ENCODE measurements at places on chromosomes 2 and 18.

- no peak for DNase-seq
Measured at GRCh38 chr2:151083856-151084795, 177.5 kb downstream of the RBM43 start.

- DNase-seq = no peak
Measured at GRCh38 chr18:285817-286216, 18.0 kb upstream of the THOC1 start.

DNA sequence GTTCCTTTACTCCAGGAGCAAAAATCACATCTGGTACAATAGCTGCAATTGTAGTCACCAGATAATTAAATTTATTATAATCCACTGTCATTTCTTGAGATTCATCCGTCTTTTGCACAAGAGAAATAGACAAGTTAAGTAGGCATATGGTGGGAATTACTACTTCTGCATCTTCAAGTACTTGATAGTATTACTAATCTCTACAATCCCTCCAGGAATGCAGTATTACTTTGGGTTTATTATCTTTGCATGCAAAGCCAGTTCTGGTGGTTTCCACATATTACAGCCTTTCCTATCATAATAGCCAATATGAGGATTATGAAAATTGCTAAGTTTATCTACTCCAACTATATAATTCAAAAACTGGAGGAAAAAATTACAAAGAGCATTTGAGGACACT is 254.1 kb downstream of the IKZF2 start:
- no peak for DNase-seq

DNA sequence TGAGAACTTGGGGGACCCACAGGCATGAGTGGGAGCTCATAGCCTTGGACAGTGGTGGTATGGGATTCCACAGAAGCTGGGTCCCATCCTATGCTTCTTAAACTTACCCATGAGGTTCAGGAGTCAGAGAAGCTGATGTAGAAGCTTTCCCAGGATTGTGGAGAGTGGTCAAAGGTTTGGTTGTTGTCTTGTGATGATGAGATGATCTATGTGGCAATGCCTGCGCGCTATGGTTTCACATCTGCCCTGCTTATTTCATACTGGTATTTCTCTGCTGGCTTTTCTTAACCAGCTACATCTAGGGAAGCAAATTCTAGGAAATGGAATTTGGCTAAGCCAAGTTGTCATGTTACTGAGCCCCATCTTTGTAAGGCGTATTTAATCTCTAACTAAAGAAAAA is 168.6 kb downstream of the ZNF407 start:
- no peak for DNase-seq

DNA sequence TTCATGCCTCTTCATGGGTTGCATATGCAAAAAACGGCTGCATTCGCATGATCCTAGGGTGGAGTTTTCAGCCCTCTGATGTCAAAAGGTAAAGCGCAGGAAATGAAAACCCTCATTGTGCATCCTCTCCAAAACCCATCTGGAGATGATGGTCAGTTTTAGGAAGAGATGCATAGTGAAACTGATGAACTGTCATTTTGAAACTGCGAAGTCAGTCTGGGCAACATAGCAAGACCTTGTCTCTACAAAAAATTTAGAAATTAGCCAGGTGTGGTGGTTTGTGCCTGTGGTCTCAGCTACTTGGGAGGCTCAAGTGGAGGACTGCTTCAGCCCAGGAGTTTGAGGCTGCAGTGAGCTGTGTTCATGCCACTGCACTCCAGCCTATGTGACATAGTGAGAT is 2.5 kb upstream of the TTLL4 start:
- DNase-seq = no peak

DNA sequence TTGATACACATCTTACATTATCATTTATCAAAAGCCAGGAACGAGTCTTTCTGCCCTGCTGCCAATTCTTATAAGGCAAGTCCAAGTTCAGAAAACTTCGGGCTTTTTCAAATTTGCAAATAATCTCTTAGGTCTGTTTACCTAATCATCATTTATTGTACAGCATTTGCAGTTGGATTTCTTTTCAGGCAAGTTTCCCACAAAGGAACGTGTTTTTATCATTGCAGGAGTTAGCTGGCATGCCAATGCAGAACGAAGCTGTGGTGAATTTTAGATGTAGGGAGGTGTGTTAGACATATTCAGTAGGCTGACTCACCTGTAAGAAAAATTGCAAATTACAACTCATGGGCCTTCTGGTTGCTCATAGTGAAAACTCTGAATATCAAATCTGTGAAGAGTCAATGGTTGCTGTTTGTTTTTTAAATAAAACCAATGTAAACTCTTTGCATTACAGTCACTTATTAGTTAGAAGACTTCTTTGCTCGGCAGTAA is 209.6 kb downstream of the SRBD1 start:
- DNase-seq = no peak

GRCh38 chr2:61288070-61288841 is 126.3 kb downstream of the C2orf74 start:
- no peak for DNase-seq

GRCh38 chr2:96949701-96950350 is 36.6 kb downstream of the FAM178B start:
- no peak for DNase-seq

DNA sequence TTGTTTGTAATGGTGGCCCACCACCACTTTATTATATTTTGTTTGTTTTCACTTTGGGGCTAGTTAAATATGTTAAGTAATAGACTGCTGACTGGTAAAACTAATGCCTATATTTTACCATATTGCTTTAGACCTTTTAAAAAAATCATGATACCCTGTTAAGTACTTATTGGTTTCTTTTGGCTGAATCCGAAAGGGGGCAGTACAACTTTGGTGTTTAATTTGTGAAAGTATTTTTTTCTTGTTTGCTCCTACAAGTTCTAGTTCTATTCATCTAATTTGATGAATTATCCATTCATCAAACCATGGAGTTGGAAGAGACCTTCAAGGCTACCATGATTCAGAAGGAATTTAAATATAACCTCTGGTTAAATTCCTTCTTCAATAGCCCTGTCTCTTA is 147.0 kb downstream of the MBD5 start:
- DNase-seq = no peak

GRCh38 chr2:127149384-127149783 is 42.4 kb upstream of the BIN1 start:
- no peak for DNase-seq

DNA sequence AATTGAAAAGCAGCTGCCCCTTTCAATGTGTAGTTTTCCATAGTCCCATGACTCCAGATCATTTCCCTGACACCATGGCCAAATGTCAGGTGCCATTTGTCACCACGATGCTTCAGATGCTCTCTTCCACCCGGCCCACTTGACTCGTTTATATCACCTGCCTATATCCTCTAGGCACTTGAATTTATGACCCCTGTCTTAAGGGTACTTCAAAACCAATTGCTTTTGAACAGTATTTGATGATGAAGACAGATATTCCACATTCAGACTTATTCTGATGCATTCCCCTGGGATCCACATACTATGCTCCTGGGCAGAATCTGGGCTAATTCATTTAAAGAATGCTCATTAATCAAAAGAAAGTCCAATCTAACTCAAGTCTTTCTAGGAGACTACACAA is 16.9 kb upstream of the RHBDD1 start:
- no peak for DNase-seq

GRCh38 chr18:25399554-25399953 is 47.6 kb upstream of the ZNF521 start:
- no peak for DNase-seq

DNA sequence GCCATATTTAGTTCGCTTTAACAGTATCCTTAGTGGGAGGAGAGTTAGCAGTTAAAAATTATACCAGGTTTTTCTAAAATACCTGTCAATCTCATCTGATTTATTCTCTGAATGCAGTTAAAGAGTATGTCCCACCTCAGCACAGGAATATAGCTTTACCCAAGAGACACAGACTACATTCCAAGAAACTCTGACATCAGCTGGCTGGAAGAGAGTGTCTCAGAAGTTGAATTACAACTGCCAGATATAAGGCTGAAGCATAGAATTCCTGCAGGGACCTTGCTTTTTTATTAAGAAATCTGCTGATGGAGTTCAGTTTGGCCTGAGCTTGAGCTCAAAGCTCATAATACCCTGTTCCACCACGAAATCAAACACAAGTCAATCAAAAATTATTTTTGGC is 25.4 kb upstream of the CNTNAP5 start:
- no peak for DNase-seq

GRCh38 chr2:14806613-14807012 is 174.1 kb downstream of the LRATD1 start:
- no peak for DNase-seq

DNA sequence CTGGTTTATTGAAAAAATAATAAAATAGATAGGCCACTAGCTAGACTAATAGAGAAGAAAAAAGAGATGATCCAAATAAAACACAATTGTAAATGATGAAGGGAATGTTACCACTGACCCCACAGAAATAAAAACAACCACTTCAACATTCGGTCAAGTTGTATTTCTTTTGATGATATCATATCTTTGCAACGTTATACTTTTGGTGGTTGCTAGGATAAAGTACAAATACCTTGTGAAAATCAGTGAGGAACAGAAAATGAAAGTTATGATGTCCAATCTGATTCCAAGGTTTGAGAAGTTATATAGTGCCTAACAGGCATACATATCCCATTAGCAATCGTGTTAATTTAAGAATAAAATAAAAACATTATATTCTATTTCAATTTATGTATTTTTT is 6.6 kb upstream of the ASNSD1 start:
- DNase-seq = no peak

GRCh38 chr2:27421660-27422250 is 6.7 kb upstream of the NRBP1 start:
- no peak for DNase-seq

DNA sequence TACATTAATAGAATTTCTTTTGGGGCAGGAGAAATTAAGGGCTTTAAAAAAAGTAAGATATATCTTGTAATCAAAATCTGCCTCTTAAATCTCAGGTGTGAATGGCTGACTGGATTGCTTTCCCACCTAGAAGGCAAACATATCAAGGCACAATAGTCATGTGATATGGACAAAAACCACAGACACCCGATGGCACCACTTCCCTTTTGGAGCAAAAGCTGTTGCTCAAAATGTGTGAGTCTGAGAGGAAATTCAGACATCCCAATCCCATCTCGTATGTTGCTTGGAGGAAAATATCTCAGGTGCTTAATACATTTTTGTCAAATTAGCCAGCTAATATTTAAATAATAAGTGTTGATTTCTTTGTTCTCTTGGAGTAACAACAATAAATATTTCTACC is 120.7 kb downstream of the KCNF1 start:
- DNase-seq = no peak

DNA sequence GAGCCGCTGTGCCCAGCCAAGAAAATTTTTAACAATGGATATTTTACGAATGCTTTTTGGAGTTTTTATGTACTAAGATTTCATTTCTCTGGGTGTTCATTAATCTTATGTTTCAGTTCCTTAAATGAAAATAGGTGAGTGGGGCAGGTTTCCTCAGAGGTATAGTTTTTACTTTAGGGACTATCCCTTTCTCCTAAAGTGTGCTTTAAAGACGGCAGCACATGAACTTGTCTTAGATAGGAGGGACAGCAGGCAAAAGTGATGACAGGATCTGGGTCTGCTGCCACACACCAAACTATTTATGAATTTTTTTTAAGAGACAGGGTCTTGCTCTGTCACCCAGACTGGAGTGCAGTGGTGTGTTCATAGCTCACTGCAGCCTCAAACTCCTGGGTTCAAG is 8.0 kb upstream of the REL start:
- no peak for DNase-seq

DNA sequence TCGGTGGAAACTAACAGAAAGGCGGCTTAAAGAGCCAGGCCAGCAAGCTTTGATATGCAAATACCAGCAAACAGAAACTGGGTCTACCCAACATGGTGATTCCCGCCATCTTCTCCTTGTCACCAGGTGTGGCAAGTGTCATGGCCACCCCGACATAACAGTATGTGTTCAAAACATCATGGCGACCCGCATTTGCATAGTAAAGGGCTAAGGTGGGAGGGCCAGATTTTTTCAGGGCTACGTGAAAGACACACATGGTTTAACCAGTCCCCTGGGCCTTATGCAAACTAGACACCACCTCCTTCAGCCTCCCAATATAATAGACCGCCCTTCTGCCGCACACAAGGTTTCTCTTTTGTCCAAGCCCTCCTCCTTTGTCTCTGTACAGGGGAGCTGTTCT is 260.4 kb downstream of the METTL4 start:
- DNase-seq = no peak

- no peak for DNase-seq
Measured at GRCh38 chr2:103792042-103792441, 1030.2 kb downstream of the TMEM182 start.

DNA sequence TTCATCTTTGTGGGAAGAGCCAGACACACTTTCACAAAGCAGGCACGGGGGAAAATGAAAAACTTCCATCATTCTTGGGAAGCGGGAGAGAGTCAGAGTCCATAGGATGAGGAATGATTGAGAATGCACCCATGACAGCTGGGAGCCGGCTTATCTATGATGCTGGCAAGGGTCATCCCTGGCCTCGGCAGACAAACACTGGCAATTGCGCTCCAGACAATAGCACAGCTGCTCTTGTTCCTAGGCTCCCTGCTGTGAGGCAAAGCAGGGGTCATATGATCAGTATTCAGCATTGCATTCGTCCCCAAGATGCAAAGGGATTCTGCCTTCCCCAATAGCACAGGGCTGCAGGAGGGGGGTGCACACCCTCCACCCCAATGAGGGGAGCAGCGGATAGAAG is 33.0 kb downstream of the CYRIA start:
- no peak for DNase-seq

GRCh38 chr2:7019191-7019590 is 102.0 kb downstream of the RNF144A start:
- DNase-seq = no peak

DNA sequence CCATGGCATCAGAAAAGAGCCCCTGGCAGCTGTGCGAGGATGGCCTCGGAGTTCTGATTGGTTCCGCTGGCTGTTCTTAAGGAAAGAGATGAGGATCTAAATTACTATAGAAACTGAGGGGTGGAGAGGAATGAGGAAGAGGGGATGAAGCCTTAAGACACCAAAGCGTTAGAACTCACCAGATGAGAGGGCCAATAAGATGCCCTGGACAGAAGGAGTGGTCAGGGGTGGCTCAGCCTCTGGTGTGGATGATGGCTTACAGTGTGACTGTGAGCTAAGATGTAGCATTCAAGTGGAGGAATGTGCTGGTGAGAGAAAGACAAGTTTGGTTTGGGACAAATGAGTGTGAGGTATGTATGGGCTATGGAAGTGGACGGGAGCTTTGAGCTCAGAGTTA is 97.8 kb downstream of the ZFP36L2 start:
- DNase-seq = no peak

- DNase-seq = no peak
Measured at GRCh38 chr18:78704971-78705461, 274.6 kb upstream of the SALL3 start.

DNA sequence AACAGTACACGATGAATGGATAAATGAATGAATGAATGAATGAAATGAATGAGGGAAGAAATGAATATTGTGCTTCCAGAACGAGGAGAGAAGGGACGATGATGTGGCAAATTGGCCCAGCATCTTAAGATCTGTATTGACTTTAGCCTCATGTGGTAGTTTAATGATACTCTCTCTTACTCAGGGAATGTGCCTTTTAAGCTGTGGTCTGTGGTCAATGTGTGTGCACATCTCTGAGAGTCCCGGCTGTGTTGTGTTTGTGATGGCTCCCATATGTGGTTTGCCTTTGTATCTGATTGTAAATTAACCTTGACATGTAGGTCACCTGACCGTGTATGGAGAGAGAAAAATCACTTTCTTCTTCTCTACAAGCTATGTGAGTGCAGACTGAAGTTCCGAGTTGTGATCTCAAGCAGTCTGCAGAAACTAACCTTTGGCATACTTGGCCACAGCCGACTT is 91.2 kb downstream of the NEDD4L start:
- DNase-seq = no peak

GRCh38 chr2:161422816-161423403 is 6.8 kb downstream of the TBR1 start:
- DNase-seq = no peak

- no peak for DNase-seq
Measured at GRCh38 chr2:221492636-221493035, 79.5 kb downstream of the EPHA4 start.

All from activated CD4-positive, alpha-beta T cell treated with anti-CD3 and anti-CD28 coated beads for 4 hours (primary cell).